Activated CD4-positive, alpha-beta T cell treated with anti-CD3 and anti-CD28 coated beads for 48 hours (primary cell): ENCODE measurements at places on chromosomes 6 and 20.

DNA sequence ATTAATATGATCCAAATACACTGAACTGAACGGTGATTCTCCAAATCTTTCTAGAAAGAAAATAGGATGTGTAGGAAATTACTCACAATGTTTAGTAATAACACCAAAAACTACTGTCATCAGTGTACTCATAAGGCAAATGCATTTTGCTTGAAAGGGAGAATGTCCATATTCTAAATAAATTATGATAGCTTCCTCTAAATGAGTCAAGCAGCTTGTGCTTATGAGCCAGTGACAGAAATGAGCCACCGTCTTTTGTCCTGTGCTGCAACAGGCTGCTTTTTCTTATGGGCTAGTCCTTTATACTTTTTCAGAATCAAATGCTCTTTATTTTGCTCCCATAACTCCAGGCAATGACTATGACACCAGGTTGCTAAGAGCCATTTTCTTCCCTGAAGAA lies 4.5 kb upstream of the ZNF451 start:
- DNase-seq: no peak

- peak; percentile 74 for DNase-seq
These were observed 27.8 kb downstream of the FGD2 start for GRCh38 chr6:37033255-37033654.

- DNase-seq: no peak
These were observed 52.1 kb upstream of the BHLHE23 start for GRCh38 chr20:63058696-63059335.

DNA sequence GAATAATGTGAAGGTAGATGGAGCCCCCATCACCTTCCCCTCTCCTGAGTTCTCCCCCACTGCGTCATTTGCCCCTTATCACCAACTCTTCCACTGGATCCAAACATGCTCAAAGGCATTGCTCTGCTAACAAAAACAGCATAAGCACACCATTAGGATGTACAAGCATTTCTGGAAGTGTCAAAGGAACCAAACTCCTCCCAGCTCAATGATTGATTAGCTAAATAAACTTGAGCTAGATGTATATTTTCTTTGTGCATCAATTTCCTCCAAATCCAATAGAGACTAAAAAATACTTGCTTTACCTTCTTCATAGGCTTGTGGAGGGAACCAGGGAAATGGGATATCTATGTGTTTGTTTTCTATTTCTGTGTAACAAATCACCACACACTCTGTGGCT lies 248.4 kb upstream of the JARID2 start:
- DNase-seq: no peak

GRCh38 chr6:129981598-129981997 lies 36.8 kb upstream of the L3MBTL3 start:
- no peak for DNase-seq
